ENCODE measurements at places on chromosomes 3 and 15.

DNA sequence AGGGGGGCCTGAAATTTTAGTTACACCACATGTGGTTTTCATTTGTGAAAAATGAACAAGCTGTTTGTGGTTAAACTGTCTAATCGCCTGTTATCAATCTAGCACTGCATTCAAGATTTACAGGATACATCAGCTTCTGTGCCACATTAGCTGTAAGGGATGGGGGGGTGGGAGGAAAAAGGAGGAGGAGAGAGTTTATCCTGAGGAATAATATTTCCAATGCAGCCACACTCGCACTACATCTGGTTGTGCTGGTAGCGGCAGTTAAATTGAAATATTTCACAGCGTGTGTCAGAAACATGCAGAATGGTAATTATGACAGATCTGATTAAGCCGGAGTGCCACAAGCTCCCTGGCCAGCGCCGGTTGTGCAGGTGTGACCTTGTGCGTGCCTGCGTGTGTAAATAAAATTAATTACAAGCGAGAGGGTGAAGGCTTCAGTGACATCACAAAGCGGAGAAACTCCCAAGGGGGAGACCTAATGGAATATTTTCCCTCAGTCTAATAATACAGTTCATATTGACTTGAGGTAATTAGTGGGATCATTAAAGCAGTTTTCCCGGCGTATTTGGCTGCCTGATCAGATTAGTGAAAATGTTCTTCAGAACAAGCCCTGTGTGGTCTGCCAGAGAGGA lies 55.5 kb downstream of the SATB1 start:
- no peak for DNase-seq

DNA sequence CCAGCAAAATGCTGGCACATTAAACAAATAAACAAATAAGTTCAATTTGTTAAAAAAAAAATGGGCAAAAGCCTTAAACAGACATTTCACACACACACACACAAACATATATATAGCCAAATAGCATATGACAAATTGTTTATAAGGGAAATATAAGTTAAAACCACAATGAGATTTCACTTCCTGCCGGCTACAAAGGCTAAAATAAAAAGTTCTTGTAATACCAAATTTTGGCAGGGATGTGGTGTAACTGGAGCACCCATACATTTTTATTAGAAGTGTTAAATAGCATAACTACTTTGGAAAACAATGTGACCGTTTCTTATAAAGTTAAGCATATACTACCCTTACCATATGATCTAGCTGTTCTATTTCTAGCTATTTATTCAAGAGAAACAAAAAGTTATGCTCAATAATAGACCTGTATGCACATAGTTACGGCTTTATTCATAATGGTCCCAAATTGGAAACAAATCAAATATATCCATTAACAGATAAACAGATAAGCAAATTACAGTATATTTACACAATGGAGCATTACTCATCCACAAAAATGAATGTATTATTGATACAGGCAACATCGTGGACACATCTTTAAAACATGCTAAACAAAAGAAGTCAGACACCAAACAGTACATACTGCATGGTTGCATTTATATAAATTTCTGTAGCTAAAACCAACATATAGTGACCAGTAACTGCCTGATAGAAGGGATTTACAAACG lies 93.9 kb downstream of the EOMES start:
- DNase-seq, result no peak

DNA sequence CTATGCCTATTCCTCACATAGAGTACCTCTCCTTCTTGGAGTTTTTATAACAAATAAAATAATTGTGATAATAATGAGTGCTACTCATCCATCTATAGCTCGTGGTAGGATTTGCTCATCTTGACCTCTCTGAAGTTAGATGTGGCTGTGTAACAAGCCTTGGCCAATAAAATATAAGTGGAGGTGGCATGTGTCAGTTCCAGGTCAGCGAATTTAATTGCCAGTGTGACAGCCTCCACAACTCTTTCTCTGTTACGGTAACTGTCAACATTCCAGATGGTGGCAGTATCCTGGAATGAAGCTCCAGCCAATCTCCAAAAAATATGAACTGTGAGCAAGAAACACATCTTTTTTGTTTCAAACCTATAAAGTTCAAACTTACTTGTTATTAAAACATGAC lies 13.8 kb downstream of the CLRN1 start:
- no peak for DNase-seq

GRCh38 chr15:52784799-52785671 lies 5.1 kb downstream of the ONECUT1 start:
- no peak for DNase-seq

DNA sequence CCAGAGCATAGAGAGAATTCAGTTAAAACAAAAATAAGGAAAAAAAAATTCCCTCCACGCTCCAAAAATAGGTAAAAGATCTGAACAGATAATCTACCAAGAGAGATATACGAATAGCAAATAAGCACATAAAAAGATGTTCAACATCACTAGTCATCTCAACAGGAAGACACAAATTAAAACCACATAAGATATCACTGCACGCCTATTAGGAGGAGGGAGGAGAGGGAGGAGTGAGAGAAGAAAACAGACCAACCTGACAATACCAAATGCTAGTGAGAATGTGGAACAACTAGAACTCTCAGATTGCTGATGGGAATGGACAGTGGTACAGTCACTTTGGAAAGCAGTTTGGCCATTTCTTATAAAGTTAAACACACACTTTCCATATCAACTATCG lies 212.5 kb downstream of the FMN1 start:
- DNase-seq, result no peak

- no peak for DNase-seq
Observed at GRCh38 chr3:123064914-123065313, 1.9 kb upstream of the PDIA5 start.

GRCh38 chr3:108297647-108298046 lies 1.3 kb downstream of the HHLA2 start:
- no peak for DNase-seq

DNA sequence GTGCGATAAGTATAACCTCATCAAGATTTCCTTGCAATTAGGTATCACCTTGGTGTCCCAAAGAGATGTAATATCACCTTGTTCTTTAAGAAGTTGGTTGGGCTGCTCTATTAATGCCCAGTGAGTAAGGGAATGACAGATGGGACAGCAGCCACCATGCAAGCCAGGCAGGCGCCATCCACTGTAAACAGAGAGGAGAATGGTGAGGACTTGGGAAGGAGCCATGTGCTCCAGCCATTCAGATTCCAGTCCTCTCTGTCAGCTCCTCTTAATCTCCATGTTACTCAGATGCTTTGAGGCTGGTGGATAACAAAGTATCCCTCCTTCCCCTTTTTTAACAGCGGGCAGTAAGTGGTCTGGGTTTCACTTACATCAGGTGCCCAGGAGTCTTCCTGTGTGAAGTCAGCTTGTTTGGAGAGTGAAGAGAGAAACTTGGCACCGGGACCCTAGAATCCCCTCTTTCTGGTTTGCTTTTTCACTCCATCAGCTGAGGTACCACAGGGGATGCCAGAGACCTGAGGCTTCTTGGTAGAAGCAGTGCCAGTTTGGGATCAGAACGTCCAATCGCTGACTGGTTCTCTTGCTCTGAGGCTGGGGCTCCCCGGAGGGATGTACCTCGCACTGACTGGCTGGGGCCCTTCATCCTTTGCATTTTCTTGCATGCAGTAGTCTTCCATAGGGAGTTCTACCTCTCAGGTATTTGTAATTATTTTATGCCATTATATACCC lies 29.5 kb downstream of the SLCO3A1 start:
- no peak for DNase-seq

DNA sequence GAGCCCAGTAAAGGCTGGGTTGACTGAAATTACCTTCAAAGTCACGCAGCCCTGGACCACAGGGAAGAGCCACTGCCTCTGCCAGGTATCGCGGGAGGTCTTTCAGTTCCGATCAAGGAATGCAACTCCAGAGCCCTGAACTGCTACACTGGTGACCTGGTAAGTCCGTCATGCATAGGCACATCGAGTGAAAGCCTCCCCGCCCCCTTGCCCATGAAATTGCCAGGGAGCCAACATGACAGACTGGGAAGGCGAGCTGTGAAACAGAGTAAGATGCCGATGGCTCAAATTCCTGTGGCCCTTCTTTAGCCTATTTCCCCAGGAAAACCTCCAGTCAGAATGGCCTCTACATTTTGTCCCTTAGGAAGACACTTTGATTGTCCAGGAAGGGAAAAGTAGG lies 2.3 kb upstream of the GP5 start:
- no peak for DNase-seq

GRCh38 chr3:136559896-136560295 lies 192.3 kb downstream of the STAG1 start:
- DNase-seq, result no peak

GRCh38 chr3:50570508-50571279 lies 1.4 kb downstream of the HEMK1 start:
- DNase-seq, result no peak

- DNase-seq, result no peak
Observed at GRCh38 chr3:147410116-147410525, 956 bp downstream of the ZIC1 start.

GRCh38 chr15:73569361-73569760 lies 63.8 kb downstream of the NPTN start:
- DNase-seq, result no peak

- DNase-seq, result no peak
Observed at GRCh38 chr15:71880276-71880675, 69.9 kb downstream of the NR2E3 start.

DNA sequence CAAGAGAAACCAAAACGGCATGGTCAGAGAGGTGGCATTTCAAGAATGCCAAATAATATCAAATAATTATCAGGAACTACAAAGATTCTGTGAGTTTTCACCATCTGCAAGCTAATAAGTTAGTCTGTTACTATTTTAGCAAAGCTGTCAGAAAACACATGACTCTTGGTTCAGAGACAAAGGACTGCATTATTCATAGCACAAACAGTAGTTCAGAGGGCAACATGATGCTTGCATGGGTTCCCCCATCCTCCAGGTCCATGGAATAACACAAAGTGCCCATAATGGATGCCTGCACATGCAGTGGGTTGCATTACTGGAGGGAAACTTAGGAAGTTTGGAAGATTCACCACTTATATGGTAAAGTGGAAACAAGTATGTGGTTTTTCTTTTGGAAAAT lies 228.8 kb upstream of the ALCAM start:
- no peak for DNase-seq

- DNase-seq, result no peak
Observed at GRCh38 chr15:74427607-74428441, 5.9 kb downstream of the SEMA7A start.

DNA sequence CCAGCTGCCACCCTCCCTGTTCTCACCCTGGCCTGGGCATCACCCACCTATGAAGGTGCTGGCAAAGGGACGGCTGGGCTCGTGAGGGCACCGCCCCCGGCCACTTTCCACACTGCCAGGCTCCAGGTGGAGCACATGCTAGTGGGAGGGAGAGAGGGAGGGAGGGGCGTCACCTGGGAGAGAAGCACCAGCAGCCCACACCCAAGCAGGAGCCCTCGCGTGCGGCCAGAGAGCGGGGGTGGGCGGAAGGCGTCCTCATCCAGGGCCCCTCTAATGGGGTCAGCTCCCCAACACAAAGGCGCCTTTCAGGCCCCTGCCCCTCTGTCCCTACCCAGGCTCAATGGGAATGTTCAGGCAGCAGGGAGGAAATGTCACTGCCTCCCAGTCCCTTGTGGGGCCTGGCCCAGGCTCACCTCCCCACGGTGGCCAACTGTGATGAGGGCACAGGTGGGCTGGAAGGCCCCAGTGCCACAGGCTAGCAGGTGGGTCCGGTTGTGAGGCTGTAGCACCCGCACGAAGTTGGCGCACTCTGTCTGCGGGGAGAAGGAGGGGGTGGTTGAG lies 3.1 kb downstream of the SEMA3G start:
- no peak for DNase-seq

GRCh38 chr15:23857028-23857641 lies 170.0 kb upstream of the NDN start:
- no peak for DNase-seq

DNA sequence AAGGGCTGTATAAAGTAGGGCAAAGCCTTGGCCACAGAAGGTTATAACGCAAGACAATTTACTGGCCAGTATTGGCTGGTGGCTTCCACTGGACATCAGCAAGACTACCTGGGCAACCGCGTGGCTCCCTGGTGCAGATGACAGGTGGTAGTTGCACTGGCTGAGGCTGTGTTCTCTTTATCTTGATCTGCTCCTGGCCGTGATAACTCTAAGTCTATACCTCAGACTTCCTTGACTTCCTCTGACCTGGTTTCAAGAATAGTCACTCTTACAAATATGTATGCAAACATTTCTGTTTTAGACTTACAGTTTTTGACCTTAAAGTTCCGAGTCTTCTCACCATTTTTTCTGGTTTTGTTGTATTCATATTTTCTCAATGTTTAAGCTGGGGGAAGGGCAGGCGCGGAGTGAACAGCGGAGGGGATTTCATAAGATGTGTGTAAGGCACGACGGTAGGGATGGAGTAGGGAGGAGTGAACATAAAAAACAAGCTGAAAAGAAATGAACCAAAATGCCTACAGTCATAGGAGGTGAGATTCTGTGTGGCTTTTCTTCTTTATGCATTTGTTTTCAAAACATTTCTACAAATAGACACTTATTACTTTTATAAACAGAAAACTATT lies 15.2 kb upstream of the TMEM212 start:
- DNase-seq, result no peak

- no peak for DNase-seq
Observed at GRCh38 chr3:100173961-100174360, 59.7 kb upstream of the FILIP1L start.

DNA sequence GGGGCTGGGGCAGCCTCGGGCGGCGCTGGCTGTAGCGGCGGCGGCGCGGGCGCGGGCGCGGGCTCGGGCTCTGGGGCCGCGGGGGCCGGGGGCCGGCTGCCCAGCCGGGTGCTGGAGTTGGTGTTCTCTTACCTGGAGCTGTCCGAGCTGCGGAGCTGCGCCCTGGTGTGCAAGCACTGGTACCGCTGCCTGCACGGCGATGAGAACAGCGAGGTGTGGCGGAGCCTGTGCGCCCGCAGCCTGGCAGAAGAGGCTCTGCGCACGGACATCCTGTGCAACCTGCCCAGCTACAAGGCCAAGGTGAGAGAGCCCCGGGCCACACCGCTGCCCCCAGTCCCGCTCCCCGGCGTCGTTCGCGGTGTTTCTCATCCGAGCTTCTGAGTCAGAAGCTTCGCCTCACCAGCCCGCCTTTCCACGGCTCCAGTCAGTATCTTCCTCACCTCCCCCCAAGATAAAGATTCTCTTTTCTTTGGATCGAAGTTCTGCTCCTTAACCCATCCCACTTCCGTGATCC lies 600 bp downstream of the FBXO45 start:
- peak; percentile 4 for DNase-seq

- no peak for DNase-seq
Observed at GRCh38 chr3:166425900-166426611, 588.8 kb upstream of the BCHE start.

GRCh38 chr3:177350121-177350520 lies 152.8 kb upstream of the TBL1XR1 start:
- DNase-seq, result no peak

DNA sequence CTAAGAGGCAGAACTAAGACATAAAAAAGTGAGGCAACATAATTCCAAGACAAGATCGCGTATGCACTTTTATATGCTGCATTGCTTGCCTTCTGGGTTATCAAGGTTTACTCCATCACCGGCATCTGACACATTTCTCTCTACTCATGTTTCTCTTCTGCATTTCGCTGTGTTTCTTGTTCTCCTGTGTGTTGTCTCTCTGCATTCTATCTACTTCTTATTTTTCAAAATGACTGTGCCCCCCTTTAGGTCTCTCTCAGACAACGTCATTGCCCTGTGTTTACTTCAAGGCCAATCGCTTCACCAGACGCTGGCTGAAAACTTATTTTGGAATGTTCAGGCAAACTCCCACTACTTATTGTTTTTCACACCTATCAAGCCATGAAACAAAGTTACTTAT lies 280.4 kb downstream of the KCNH8 start:
- no peak for DNase-seq

GRCh38 chr3:179020112-179020511 lies 51.5 kb downstream of the ZMAT3 start:
- no peak for DNase-seq

- DNase-seq, result no peak
Observed at GRCh38 chr3:21477541-21478288, 273.3 kb downstream of the ZNF385D start.
